Cortex of kidney (tissue), 1 donor: ENCODE measurements at places on chromosomes 3 and 15.

DNA sequence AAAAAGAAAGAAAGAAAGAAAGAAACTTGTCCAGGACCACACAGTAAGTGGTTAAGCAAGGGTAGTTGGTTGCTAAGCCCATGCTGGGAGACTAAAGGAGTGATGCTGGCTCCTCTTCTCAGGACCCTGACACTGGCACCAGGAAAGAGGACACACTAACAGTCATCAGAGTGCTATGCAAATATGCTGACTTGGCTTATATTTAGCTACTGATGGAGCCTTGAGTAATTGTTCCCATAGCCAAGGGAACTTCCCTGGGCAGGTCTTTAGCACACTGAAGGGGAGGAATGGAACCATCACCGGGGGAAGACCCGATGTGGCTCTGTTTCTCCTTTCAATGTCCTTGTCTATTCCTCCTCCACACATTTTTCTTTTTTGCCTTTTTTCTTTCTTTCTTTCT is 6.2 kb downstream of the TMEM40 start:
- no peak for DNase-seq

- DNase-seq, result no peak
Observed at GRCh38 chr3:121748680-121749275, 763 bp downstream of the GOLGB1 start.

GRCh38 chr3:153783106-153783505 is 338.1 kb upstream of the ARHGEF26 start:
- DNase-seq, result no peak

DNA sequence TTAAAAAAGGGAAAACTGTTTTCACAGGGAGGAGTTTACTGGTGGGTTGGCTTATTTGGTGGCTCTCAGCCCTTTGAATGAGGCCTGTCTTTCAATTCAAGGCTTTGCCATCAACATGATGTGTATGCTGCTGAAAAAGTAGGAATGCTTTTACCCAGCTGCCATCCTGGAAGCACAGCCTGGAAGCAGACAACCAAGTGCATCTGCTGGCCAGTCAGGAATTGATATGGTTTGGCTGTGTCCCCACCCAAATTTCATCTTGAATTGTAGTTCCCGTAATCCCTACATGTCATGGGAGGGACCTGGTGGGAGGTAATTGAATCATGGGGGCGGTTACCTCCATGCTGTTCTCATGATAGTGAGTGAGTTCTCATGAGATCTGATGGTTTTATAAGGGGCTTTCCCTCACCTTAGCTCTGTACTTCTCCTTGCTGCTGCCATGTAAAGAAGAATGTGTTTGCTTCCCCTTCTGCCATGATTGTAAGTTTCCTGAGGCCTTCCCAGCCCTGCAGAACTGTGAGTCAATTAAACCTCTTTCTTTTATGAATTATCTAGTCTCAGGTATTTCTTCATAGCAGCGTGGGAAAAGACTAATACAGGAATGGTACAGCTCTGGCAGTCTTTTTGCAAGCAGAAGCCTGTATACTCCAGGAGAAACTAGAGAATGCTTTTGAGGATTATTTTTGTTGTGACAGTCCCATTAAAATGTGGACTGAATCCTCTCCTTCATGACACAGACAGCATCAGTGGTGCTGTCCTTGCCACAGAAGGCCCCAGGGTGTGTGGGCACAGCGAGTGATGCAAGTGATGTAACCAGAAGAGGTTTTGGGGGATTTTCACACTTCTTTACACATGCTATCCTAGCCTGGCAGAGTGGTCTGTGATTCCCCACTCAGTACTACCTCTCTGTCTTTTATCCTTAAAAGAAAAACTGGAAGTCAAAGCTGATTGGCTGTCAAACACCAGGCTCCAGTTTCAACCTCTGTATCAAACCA is 20.0 kb downstream of the PLCL2 start:
- DNase-seq, result no peak

DNA sequence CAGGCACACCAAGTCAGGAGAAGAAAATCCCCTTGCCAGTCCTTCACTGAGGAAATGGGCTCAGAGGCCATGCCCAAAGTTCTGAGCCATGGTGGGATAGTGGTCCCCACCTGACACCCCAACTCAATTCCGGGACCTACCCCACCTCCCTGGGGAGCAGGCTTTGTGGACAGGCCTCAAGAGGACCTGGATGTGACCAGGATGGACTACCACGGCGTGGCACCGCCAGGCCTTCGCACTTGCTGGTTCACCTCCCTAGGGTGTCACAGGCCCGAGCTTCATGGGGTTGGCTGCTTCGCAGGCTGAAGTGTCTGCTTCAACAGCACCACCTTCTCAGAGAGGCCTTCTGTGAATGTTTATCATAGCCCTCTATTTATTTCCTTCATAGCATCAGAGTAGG is 31.7 kb downstream of the POC1A start:
- DNase-seq, result no peak
